ENCODE measurements at places on chromosomes 3 and 15.

DNA sequence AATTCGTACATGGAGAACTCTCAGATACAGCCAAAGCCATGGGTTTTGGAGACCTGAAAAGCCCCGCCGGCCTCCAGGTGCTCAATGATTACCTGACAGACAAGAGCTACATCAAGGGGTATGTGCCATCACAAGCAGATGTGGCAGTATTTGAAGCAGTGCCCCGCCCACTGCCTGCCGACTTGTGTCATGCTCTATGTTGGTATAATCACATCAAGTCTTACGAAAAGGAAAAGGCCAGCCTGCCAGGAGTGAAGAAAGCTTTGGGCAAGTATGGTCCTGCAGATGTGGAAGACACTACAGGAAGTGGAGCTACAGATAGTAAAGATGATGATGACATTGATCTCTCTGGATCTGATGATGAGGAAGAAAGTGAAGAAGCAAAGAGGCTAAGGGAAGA is 23.5 kb downstream of the MYO5A start:
- DNase-seq: no peak

DNA sequence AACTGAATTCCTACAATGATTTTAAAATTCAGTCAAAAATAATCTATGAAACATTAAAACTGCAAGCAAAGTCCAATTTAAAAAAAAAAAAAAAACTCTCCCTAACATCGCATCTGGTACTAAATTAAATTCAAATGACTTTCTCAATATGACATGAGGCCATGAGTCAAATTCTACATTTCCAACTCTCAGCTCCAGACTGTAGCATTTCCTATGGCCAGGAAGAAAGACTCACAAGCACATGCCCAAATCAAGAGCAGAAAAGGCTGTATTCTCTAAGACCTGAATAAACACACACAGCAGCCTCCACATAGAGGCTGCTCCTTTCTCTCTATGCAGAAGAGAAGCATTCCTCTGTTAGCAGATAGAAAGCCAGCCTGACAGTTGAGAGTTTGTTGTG is 729.2 kb downstream of the ROBO1 start:
- no peak for DNase-seq

- no peak for DNase-seq
Measured at GRCh38 chr15:95866711-95867440, 463.6 kb upstream of the NR2F2 start.

DNA sequence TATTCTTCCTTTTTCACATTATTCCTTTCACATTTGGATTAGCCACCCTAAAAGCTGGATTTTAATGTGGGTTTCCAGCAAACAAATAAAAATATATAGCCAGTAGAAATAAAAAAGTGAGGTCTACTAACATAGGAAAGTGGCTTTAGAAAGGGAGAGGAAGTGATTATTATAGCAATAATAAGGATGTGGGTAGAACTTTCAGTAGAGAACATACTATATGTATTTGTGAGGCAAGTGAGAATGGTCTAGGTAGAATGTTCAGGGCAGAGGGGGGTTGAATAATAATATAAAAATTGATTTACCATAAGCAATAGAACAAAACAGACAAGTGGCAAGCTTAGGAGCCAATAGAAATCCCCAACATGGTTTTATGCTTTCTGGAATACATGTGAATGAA is 88.6 kb downstream of the NR1I2 start:
- no peak for DNase-seq

DNA sequence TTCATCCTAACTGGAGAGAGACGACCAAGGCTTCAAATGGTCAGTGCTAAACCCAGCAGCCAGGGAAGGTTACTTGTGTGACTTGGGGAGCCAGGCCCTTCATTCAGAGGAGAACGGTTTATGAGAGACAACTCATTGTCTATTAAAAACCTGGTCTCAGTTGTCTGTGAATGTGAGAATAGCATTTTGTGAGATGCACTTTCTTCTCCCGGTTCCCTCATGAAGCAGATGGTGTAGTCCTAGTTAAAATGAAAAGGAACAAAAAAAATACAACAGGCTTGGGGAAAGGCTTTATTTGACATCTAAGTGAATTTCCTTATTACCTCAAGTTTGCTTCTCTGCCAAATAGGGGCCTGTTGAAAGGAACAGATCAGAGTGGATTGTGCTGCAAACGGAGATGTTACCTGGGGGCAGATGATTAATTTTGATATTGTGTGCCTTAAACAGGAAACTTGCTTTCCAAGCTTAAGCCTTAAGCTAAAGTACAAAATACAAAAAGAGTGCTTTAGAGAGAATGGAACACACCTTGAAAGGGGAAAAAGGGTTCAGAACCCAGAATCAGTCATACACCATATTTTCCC is 202.7 kb upstream of the BHLHE40 start:
- DNase-seq: no peak

DNA sequence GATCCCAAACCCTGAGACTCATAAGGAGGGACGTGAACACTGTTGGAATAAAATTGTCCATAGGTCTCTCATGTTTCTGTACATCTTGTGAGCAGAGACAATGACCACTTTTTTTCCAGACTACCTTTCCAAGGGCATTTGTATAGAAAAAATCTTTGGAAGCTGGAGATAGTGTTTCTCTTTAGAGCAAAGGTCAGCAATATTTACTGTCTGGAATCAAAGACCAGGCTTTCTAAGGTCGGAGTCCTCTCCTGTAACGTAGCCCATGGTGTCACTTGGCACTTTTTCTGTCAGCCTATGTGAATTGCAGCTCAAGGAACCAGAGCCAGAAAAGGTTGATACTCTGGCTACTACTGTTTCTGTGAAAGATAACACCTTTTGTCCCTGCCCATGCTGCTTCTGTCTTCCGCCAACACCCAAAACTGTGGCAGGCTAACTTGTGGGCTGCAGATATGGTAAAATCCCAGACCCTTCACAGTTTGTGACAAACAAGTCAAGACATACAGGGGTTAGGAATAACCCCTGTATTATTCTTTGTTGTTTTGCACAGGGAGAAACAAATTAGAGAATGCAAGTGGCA is 578.3 kb downstream of the GRM7 start:
- no peak for DNase-seq

GRCh38 chr15:72237029-72237852 is 6.3 kb upstream of the PKM start:
- DNase-seq: peak; percentile 97

DNA sequence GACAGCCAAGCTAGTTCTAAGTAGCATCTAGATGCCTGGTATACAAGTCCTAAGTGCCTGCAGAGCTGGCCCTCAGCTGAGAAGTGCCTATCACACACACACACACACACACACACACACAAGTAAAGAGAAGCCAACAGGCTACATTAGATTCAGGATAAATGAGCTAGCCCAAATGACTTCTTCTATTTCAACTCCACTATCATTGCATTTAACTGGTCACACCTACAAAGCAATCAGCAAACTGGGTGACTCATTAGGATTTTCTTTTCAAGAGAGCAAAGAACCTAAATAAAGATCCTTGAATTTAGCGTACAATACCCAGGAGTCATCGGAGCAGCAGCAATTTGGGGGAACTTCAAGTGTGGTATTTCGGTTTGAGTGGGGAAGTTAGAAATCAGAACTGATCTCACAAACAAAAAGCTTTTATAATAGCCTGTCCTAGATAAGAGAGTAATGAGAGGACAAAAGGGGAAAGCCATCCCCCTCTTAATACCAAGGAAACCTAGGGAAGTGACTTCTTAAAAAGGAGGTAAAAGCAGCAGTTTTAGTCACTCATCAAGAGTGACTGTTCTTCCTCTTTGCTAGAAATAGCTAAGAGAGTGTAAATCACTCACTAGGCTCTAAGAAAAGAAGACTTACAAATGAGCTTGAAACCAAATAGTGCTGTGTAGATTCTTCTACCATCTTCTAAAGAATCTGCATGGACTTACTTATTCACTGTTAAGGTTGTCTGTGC is 112.7 kb downstream of the TNIK start:
- no peak for DNase-seq

DNA sequence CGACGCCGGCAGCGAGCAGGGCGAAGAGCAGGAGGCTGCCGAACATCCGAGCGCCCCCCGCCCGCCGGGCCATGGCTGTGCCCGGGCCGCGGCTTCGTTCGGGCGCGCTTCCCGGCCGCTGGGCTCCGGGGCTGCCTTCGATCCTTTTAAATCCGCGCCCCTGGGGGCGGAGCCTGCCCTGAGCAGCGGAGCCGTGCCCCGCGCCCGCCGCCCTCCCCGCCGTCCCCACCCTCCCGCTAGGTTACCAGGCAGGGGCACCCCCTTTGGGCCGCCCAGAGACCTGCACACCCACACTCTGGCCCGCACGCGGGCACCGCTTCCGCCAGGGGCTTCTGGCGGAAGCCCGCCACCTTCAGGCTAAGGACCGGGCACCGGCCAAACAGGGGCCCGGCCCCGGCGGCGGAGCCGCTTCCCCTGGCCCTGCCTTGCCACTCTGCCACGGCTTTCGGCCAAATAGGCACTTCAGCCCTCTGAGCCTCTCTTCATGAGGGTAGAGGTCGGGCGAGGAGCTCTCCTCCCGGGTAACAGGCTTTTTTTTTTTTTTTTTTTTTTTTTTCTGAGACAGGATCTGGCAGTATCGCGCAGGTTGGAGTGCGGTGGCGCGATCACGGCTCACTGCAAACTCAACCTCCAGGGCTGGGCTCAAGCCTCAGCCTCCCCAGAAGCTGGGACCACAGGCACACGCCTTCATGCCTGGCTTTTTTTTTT is at the start of gene NMB:
TSS of gene NMB (minus strand) at position 120 of the 708 bp plus-strand sequence. CDS start at position 73, 47 bp downstream.
- peak; percentile 99 for DNase-seq

- DNase-seq: no peak
Measured at GRCh38 chr3:193983846-193984818, 151.8 kb upstream of the HES1 start.

DNA sequence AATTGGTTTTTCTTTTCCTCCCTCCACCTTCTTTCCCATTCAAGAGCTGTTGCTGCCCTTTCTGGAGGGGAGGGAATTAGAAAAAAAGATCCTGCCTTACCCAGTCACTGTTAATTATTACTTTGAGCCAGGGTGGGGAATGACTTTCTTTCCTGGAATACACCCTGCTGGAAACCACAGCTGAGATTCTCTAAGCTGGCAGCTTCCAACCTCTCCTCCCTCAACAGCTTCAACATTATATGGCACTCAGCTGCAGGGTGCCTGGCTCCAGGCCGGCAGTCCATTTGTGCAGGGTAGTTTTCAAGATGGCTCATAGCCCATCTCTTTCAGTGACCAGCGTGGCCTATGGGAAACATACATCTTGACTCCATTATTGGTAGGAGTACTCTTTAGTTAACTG is 105.8 kb downstream of the UBE3A start:
- DNase-seq: no peak

DNA sequence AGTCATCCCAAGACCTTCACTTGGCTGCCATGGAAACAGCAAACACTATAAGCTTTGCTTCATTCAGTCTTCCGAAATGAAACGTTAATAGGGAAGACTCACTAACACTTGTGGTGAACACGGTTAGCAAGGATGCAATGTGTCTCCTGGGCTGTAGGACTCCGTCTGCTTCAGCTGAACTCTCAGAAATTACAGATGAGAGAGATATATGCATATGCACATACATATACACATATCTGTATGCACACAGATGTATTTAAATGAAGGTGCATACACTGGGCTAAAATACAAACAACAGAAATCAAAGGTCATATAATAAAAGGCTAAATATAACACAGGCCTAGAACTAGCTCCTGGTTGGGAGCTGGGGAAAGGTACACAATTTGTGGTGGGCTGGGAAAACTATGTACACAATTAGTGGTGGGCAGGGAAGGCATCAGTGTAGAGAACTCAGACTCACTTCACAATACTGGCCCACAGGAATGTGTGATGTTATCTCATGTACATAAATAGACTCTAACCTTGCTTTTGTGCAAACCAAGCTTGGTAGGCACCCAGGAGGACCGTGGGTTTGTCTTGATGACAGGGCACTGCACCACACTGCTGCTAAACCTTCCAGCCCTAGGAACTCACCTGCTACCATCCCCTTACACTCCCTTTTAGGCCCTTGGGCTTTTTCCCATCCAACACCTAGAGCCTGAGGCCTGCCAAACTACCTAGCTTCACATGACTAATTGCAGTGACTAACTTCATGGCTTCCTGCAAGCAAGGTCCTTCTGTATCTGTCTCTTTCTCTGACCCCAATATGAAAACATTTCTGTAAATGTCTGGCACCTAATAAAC is 873.1 kb downstream of the NSUN3 start:
- no peak for DNase-seq

Data from A549 (cell line).